ENCODE measurements at places on chromosomes 6 and 20.

- DNase-seq = peak; percentile 76
Measured at GRCh38 chr6:125310994-125311649, 9.4 kb upstream of the HDDC2 start.

DNA sequence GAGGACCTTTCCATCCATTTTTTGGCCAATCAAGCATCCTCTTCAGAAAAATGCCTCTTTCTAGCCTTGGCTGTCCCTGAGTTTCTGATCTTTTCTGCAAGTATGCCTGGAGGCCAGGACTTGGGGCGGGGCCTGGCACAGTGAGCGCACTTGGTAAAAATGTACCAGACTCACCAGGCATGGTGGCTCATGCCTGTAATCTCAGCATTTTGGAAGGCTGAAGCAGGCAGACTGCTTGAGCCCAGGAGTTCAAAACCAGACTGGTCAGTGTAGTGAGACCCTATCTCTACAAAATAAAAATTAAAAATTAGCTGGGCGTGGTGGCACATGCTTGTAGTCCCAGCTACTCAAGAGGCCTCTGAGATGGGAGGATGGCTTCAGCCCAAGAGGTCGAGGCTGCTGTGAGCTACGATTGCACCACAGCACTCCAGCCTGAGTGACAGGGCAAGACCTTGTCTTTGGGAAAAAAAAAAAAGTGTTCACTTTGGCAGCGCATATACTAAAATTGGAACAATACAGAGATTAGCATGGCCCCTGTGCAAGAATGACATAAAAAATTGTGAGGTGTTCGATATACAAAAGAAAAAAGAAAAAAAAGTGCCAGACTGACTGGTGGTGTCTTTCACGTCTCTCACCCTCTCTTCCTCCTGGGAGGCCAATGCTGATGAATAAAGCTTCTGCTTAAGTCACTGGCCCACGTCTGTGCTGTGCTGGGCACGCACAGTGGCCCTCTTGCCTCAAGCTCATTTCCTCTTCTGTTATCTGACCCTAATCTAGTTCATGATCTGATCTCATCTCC, 18.1 kb upstream of the SLC9A8 start:
- no peak for DNase-seq

DNA sequence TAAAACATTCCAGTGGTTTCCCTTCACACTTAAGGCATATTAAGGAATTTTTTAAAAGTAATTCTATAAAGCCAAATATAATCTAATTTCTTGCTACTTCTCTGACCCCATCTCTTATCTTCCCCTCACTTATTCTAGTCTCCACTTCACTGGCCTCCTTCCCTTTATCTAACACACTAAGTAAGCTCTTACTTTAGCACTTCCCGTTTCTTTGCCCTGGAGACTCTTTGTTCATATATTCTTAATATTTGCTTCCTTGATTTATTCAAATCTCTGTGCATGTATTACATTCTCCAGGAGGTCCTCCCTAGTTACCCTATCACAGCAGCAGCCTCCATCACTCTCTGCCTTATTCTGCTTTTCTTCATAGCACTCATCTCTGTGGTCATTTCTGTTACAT, 20.3 kb downstream of the GTPBP2 start:
- no peak for DNase-seq

DNA sequence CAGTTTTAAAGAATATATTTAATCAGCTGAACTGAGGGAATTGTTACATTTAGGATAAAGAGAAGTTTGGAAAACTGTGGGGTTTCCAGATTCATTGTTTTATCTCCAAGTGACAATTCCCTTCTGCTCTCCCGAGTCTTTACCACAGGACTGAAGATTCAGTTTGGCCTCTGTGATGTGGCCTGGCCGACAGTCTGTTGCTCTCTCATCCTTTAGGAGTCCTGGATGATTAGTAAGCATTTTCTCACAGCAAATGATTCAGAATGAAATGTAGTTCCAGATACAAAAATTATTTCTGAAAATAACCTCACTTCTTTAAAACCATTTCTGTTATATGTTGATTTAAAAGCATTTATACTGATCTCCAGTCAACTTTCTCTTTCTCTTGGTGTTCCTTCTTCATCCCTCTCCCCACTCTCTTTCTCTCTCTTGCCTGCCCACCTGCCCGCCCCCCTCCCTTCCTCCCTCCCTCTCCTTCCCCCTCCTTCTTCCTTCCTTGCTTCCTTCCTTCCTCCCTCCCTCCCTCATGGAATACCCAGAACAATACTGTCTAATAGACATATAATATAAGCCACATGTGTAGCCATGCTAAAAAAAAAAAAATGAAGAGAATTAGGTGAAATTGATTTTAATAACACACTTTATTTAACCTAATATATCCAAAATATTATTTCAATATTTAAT, 254.9 kb downstream of the PRL start:
- DNase-seq = no peak

GRCh38 chr6:28772480-28773381, 151.1 kb downstream of the TRIM27 start:
- no peak for DNase-seq

GRCh38 chr20:63957690-63958441, 1.6 kb upstream of the UCKL1 start:
- no peak for DNase-seq

DNA sequence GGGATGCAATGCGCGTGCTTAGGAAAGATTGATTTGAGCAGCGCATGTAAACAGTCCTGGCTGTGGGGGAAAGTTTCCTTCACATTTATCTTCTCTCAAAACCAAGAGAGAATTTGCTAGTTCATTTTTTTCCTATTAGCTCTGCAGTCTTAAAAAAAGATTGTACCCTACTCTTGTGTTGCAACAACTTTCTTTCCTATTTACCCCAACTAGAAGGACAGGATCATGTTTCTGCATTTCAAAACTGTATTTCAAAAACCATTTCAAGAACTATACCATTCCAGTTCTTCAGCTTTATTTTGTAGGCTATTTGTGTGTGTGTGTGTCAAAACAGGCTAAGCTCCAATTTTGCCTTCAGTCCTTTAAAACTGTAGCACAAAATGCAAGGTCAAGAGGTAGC, 473.1 kb downstream of the KIF16B start:
- DNase-seq = no peak

DNA sequence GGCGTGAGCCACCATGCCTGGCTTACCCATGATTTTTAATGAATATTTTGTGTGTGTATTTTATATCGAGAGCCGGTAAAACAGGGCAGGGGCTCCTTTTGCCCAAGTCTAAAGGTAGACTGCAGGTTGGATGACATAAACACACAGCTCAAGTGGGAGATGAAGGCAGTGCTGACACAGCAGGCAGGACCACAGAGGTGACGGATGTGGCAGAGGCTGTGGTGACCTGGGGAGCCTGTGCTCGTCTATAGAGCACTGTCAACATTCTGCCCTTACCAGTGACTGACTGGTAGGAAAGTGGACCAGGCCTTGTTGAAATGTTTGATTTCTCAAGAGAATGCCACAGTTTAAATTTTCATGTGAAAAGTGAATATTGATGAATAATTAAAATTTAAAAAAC, 137.5 kb downstream of the ZFP64 start:
- no peak for DNase-seq

DNA sequence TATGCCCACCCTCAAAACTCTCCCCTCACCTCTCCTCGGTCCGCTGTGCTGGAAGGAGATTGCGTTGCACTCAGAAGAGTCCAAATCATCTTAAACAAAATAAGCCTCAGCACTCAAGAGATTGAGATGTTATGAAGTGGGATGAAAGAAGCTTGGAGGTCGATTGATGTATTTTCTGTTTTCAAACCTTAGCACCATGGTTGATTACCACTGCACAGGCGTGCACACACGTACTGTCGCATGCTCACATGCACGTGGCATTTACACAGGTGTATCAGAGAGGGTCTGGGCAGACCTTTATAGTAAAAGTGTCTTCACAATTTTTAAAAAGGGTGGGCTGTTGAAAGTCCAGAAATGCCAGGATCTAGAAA, 612 bp upstream of the AGPAT4 start:
- no peak for DNase-seq

DNA sequence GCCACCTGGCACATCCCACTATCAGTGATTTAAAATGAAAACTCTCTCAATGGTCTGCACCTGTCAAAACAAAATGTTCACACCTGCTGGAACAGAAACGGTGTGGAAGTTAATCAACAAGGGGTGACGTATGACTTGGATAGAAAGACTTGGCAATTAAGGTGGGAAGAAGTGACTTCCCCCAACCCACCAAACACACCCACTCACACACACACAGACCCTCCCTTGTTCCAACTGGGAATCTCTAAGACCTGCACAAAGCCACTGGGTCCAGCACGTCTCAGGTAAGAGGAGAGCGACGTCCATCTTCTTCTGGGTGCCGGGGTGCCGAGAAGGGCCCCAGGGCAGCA, 25.1 kb upstream of the TCFL5 start:
- DNase-seq = no peak

DNA sequence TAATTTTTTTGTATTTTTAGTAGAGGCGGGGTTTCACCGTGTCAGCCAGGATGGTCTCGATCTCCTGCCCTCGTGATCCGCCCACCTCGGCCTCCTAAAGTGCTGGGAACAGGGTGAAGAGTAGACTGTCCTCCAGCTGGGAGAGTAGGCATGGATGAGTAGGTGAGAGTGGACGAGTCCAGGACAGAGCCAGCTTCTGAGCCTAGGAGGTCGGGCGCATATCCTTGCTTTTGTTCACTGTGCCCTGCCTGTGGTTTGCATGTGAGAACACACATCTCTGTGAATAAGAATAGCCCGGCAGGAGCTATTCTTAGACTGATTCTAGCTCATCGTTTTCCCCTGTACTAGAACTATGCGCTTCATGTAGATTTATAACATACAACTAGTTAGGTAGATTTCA, 78.3 kb downstream of the RPP40 start:
- no peak for DNase-seq

DNA sequence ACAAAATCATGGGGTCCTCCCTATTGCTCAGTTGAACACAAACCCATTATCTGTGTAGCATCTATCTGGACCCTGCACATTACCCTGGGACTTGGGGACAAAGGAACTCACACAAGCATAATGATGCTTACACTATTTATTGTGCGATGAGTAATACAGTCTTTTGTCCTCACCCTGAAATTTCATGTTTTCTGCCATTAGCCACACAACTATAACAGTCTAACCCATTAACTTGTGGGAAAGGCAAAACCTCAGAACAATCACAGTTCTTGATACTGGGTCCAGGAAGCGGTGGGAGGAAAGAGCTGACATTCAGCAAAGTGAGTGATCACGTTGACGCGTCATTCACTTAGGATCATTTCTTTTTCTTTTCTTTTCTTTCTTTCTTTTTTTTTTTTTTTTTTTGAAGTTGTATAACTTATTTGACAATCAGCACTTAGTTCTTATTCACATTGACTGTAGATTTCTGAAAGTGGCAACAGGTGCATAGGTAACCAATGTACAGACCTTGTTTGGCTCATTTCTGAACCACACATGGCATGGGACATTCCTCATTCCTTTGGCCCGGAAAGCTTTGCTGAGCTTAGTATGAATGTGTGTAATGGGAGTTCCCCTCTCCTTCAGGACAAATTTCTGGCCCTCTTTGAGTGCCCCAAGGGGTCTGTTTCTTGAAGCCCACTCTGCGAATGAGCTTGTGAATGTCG, 94.8 kb upstream of the CNKSR3 start:
- DNase-seq = no peak

DNA sequence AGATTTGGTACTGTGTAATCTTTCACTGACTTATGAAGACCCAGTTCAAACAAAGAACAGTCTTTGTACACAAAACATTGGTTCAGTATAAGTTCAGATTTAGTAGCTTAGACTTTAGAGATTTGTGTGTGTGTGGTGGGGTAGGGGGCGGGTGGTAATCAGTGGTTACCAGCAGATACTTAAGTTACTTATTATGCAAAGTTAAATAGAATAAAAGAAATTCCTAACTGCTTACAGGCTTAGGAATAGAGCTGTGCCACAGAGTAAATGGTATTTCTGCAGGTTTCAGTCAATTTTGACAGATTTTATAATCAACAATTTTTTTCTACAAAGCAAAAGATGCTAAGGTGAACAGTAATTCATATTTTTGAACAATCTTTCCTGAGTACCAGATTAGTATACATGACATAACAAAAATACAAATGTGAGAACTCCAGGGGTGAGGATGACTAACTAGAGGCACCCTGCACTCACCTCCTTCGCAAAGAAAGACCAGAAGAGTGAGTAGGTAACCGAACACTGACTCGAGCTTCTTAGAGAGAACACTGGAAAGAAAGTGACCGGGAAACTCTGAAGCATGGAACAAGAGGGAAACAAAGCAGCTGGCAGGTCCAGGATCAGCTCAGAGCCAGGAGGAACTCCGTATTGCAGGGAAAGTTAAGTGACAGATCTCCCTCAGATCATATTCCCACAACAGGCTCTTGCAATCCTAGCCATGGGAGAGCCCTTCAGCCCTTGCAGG, 560.6 kb downstream of the COL12A1 start:
- DNase-seq = no peak

DNA sequence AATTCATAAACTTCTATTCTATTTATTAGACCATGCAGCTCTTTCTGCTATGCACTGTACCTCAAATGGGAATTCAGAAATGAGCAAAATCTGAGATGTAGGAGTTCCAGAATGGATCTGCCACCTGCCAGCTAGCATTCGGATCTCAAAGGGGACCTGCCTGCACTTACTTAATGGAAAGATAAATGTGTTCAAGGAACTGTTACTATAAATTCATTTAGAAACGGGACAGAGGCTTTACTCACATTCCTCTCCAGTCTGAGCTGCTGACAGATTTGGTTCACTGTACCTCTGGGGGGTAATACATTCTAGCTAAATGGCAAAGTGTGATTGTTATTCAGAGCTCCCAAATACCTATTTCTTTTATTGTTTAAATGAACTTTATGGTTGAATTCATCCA, 384.1 kb downstream of the GRIK2 start:
- no peak for DNase-seq

GRCh38 chr6:128882560-128882959, 378 bp upstream of the LAMA2 start:
- DNase-seq = no peak

DNA sequence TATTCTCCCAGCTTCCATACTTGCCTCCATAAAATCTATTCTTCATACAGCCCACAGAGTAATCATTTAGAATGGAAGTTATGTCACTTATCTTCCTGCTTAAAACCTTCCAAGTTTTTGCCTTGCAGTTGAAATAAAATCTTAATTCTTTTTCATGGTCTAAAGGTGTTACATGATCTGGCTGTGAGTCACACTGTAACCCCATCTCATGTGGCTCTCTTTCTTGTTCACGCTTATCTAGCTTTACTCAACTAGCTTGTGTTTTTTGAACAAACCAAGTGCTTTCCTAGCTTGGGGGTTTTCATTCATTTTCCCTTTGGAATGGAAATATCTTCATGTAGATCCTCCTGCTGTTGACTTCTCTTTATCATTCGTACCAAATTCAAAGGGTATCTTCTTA, 23.6 kb upstream of the THEMIS start:
- DNase-seq = no peak

- peak; percentile 83 for DNase-seq
Measured at GRCh38 chr20:62382306-62383198, 4.4 kb upstream of the RPS21 start.

Measured in RKO (cell line).